ENCODE measurements at places on chromosomes 3 and 15.
A peak's percentile ranks its signal among the peaks of the same experiment; 100 is the strongest.

DNA sequence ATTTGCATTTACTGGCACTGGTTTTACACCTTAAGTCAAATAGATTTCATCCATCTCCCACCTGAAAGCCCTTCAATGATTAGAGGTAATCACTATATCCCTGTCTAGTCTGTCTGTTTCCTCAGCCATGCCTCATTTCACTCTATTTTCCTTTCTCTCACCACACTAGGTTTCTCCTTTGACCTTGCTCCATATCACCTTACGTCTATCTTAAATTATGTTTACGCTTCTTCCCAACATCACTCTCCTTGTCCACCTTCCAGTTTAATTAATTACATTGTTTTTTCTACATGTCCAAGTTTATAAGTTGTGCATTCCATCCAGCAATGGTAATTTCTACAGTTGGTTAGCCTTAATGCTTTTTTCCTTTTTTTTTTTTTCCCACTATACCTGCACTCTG lies 396.7 kb upstream of the PDZRN3 start:
- DNase-seq, result no peak

- no peak for DNase-seq
Observed at GRCh38 chr3:95351158-95351557, 1288.3 kb downstream of the NSUN3 start.

DNA sequence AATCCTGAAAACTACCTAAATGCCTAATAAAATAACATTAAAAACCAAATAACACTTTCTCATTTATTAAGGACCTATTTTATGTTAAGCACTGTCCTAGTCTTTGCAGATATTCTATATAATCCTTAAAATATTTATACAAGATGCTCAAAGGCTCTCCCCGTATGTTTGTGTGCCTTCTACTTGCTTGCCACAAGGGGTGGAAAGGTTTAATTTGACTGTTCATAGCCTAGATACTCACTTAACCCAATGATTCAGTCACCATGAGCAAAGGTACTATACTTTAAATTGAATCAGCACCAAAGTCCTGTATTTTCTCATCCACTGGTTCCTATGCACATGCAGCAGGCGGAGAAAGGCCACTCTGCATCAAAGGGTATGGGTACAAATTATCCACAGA lies 32.0 kb downstream of the LSAMP start:
- no peak for DNase-seq

- DNase-seq, result peak; percentile 20
Observed at GRCh38 chr15:94263341-94264273, 32.2 kb downstream of the MCTP2 start.

DNA sequence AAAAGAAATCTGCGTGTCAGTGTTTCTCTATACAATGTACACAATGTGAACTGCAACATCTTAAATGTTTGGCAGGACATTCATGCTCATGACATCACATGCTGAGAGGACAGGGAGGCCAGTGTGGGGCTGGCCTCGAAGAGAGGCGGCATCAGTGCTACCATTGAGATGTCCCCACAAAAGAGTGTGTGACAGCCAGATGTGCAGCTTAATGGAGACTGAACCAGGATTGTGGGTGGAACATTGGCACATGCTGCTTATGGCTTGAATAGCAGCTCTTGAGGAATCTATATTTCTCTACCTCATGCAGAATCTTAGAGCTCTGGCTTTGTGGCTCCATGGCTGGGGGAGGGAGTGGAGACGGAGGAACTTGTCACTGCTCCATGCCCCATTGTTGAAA lies 18.5 kb downstream of the CLDN11 start:
- no peak for DNase-seq

- no peak for DNase-seq
Observed at GRCh38 chr3:4512895-4513616, 19.9 kb downstream of the ITPR1 start.

DNA sequence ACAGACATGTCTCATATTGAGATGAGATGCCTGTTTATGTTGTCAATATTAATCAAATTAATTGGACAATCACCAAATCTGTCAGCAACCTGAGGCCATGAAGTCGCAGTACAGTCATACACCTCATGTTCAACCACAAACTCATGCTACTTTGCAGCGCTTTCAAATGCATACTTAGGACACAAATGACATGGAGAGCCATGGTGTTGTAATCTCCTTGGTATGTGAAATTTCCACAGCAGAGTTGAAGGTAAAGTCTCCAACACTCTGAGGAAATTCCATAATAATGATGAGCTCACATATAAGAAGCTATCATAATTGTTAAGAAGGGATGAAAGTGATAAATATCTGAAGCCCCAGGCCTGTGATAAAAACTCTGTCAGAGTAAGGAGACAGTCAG lies 873.9 kb downstream of the MCTP2 start:
- DNase-seq, result peak; percentile 30

DNA sequence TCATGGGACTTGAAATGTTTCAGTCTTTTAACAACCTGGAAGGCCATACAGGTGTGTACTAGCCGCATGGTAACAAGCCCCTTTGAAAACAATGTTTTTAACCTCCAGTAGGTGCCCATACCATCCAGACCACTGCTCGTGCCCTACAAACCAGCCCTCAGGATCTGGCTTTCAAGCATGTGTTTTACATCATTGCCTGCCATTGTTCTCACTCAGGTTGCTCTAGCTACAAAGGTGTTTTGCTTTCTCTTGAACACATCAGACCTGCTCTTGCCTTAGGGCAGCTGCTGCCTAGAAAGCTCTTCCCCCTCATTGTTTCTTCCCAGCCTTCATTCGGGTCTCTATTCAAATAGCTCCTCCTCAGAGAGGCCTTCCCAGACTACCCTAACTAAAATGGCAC lies 32.3 kb upstream of the MAP3K13 start:
- DNase-seq, result no peak

DNA sequence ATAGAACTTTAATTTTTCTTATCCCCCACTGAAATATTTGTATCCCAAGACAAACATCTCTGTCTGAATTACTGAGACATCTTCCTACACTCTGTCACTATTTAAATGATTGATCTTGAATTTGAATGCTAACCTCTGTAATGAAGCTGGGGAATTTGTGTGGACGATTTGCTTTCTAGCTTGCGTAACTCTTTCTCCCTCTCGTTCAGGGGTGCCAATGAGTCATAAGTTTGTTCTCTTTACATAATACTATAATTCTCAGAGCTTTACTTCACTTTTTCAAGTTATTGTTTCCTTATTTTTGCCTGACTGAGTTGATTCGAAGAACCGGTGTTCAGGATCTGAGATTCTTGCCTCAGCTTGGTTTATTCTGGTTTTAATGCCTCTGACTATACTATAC lies 783.3 kb upstream of the CADM2 start:
- DNase-seq, result no peak

Measured in AG20443 (cell line).